ENCODE measurements at places on chromosomes 6 and 20.
A peak's percentile ranks its signal among the peaks of the same experiment; 100 is the strongest.

DNA sequence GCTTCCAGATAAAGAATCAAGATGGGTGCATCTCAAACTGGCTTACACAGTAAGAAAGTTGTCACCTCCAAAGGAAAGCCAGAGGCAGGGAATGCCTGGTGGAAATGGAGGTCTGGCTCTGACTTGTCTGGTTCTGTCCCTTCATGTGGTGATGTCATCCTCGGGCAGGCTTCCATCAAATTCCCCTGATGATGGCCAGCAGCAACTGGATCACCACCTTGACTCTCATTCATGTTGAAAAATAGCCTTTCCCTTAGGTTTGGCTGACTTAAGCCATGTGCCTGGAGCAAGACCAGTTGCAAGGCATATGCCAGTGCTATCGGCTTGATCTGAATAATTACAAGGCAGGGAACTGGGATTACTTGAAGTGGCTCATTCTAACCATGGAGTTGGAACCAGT is 28.8 kb downstream of the IMPG1 start:
- DNase-seq, result no peak

- DNase-seq, result no peak
Observed at GRCh38 chr20:22382742-22383141, 201.6 kb downstream of the FOXA2 start.

GRCh38 chr6:50822078-50822476 is 3.4 kb downstream of the TFAP2B start:
- no peak for DNase-seq

GRCh38 chr6:76843054-76843822 is 620.1 kb downstream of the HTR1B start:
- DNase-seq, result no peak

DNA sequence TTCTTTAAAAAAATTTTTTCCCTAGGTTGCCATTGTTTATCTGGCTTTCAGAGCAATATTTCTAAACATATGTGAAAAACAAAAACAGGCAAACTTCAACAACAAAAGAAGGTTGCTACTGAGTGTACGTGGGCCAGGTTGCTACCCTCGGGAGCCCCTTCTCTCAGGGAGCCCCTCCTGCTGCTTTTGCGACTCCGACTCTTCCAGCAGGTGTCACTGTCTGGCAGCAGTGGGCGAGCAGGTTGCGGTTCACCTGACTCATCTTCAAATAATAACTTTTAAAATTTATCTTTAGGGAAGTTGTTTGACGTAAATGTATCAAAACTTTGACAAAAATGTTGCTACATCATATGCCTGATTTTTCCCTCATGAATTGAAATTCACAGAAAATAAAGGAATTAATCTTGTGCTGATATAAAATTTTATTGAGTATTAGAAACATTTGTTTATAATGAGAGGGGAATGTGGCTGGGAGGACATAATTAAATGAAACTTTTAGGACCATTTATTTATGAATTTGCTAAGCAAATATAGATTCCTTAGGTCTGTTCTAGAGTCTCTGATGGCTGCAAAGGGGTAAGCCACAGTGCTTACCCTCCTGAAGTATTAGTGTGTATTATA is 138.8 kb downstream of the HIVEP1 start:
- peak; percentile 9 for DNase-seq

GRCh38 chr6:18632670-18633410 is 245.7 kb downstream of the RNF144B start:
- DNase-seq, result no peak

- no peak for DNase-seq
Observed at GRCh38 chr20:51972056-51972455, 169.7 kb upstream of the SALL4 start.

DNA sequence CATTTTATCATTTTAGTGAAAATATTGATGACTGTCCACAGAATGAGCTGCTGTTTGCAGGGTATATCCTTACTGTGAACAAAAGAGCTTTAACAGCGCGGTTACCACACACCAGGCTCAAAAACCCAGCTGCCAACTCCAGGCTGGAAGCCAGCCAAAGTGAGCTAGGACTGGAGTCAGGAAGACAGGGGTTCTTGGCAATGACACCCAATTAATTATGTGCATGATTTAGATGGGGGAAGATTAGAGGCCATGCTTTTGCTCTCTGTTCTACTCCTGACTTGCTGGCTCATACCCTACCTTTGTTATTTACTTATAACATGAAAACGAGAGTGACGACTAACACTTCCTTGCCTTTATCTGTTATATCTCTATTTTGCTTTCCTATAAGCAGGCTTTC is 128.9 kb upstream of the SHLD1 start:
- DNase-seq, result no peak

DNA sequence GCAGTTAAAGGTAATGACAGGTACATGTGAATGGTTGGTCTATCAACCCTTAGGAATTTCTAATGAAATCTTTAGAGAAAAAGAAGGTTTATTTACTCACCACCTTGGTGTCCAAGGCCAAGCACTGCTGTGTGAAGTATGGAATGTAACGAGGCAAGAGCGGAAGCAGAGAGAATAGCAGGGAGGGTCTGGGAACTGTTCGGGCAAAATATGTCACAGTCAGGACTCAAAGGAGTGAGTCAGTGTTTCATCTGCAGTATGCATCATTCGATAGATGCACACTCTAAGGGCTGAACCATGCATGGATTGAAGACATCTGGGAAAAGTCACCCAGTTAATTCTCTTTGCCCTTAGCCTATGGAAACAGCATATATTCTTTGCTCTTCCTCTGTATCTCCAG is 33.2 kb downstream of the ADGRF5 start:
- DNase-seq, result no peak

GRCh38 chr6:17653198-17653882 is 53.2 kb downstream of the FAM8A1 start:
- no peak for DNase-seq

- DNase-seq, result no peak
Observed at GRCh38 chr6:118739696-118740353, 88.4 kb upstream of the CEP85L start.

- DNase-seq, result no peak
Observed at GRCh38 chr20:43533060-43533459, 25.6 kb downstream of the L3MBTL1 start.

GRCh38 chr6:3139090-3139903 is 18.0 kb downstream of the TUBB2A start:
- DNase-seq, result no peak

DNA sequence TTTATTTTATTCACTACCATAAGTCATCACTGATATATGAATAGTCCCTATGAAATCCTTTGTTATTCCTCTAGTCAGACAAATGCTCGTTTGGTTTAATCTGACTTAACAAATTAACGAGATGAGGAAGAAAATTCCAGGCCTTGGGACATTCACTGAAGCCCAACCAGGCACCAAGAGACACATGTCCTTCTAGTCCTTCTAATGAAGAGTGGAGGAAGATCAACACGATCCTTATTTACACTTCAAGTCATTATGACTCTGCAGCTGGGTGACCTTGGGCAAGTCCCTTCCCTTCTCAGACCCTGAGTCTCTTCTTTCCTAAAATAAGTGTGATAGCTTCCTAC is 117.5 kb downstream of the CEBPB start:
- DNase-seq, result no peak

DNA sequence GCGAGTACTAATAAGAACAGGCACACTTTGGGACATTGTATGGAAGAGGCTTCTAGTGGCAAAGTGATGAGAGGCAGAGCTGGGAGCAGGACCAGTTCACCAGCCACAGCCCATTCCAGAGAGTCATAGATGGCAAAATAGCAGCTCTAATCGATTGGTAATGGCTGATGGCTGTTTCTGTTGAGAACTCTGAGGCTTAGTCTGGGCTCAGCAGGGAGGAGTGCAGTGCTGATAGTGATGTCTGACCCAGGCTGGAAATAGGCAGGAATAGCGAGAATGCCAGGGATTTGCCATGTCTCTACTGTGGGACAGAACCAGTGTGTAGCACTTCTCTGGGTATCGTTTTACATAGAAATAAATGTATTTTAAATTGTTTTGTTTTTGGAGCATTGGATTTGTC is 620.0 kb upstream of the FLRT3 start:
- no peak for DNase-seq

- DNase-seq, result no peak
Observed at GRCh38 chr6:161750686-161751085, 476.8 kb upstream of the AGPAT4 start.

GRCh38 chr6:148952147-148953035 is 205.6 kb downstream of the UST start:
- no peak for DNase-seq

DNA sequence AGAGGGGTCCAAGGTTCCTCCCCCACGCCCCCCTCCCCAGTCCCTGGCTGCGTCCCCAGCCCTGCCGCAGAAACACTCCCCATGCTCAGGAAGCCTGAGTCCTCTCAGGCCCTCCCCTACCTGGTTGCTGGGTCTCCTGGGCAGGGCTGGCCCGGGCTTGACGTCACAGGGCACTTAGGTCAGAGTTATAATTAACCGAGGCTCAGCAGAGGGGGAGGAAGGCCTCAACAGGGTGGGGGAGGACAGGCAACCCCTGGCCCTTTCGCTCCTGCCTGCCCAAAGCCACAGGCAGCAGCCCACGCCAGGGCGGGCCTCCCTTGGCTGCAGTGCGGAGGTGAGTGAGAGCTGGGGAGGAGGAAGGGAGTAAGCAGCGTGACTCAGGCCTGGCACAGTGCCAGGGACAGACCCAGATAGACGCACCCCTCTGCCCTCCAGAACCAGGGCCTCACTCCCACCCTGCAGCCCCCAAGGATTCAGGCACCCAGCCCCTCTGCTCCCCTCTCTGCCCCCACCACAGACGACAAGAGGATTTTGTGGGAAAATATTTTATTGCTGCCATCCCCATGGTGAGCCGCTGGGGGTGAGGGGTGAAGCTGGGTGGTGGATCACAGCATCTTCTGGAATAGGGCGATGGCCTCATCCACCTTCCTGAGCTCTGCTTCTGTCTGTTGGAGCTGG is at the start of gene VWA7:
VWA7 (minus strand) TSS at position 340 of the 678 bp plus-strand sequence. CDS start 549 bp downstream, outside the sequence.
- peak; percentile 74 for DNase-seq

DNA sequence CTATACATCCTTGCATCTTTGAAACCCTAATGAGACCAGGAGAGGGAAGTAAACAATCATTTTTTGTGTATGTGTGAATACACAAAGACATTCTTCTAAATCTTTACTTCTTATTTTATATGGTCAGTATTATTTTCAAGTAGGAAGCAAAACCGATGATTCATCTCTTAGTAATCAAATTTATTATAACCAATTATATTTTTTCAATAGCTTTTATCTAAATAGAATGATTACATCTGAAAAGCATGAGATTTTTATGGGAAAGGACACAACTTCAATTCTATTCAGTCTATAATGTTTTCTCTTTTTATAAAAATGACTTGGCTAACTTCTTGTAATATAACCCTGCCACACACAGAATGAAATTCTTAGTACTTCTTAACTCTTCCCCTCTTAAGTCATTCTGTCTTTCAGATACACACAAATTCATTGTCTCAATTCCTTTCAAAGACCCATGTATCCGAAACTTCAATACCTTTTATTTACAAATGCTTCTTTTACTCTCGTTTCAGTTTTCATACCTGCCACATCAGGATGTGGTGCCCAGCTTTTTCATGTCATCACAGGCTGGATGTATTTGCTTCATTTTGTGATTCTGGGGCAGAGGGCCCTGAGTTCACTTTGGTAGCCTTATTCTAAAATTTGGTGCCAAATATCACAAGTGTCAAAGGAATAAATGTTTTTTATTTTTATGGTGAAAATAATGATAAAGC is 227.0 kb downstream of the PHF3 start:
- no peak for DNase-seq

DNA sequence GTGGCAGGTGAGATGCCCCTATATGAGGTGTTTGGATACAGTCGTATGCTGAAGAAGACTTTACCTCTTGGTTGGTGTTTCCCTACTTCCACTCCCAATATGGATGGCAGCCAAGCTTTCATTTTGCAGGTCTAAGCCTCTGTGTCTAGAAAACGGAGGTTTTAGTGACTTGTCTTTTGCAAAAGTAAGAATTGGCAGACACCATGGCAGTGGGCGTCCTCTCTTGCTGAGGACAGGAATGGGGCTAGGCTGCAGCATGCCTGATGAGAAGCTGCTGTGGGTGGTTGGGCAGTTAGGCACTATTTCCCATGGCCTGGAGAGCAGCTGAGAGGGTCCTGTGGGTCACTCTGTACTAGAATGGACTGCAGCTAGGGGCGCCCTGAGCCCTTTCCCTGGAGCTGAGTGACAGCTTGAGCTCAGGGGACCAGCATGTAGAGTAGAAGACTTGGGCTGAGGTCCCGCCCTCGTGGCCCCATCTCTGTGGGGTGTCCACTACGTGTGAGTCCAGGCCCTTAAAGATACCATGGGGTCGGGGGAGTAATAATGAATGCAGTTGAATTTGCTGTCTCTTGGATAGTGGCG is 127.4 kb downstream of the CDH26 start:
- DNase-seq, result no peak

- no peak for DNase-seq
Observed at GRCh38 chr6:89782222-89782621, 37.4 kb downstream of the MDN1 start.

DNA sequence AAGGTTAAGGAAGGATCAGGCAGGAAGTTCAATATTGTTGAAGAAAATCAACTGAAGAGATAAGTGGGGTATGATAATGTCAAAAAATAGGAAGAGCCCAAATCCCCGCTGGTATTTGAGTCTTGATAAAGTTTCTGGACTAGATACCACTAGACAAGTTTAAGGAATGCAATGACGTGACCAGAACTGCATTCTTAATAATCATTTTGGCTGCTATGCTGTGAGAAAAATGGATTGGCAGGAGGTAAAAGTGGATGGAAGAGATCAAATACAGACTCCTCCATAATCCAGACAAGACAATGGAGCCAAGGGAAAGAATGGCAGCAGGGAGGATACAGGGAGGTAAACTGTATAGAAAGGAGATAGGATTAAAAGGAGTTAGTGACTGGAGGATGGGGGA is 128.2 kb downstream of the COL12A1 start:
- no peak for DNase-seq

- DNase-seq, result no peak
Observed at GRCh38 chr6:136153707-136154375, 96.3 kb downstream of the MTFR2 start.

- no peak for DNase-seq
Observed at GRCh38 chr20:3916364-3916763, 27.2 kb downstream of the PANK2 start.

GRCh38 chr6:150382171-150382570 is 13.4 kb downstream of the IYD start:
- DNase-seq, result no peak

DNA sequence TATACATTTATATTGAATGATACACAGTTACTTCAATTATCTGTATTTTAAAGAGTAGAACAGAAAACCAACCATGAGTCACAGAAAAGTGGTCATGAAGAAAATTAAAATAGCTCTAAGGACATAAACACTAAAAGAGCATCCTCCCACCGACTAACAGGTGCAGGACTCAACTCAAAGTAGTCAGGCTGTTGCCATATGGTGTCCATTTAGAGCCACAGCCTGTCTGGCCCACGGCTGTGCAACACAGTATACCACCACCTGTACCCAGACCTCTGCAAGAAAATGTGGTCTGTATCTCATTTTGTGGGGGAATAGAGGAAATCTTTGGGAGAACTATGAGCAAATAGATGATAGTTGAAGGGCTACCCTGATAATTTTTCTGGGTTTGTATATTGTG is 449.8 kb upstream of the RNF217 start:
- no peak for DNase-seq

DNA sequence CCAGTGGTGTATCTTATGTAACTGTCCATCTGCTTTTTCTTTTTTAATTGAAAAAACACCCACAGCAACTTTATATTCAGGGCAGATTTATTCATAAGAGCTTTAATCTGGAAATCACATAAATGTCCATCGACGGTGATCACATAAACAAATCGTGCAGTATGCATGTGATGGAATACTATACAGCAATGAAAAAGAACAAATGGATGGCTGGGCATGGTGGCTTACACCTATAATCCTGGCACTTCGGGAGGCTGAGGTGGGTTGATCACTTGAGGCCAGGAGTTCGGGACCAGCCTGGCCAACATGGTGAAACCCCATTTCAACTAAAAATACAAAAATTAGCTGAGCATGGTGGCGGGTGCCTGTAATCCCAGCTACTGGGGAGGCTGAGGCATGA is 39.1 kb downstream of the VSTM2L start:
- DNase-seq, result no peak
